ENCODE measurements at places on chromosomes 7 and 10.
A peak's percentile ranks its signal among the peaks of the same experiment; 100 is the strongest.

DNA sequence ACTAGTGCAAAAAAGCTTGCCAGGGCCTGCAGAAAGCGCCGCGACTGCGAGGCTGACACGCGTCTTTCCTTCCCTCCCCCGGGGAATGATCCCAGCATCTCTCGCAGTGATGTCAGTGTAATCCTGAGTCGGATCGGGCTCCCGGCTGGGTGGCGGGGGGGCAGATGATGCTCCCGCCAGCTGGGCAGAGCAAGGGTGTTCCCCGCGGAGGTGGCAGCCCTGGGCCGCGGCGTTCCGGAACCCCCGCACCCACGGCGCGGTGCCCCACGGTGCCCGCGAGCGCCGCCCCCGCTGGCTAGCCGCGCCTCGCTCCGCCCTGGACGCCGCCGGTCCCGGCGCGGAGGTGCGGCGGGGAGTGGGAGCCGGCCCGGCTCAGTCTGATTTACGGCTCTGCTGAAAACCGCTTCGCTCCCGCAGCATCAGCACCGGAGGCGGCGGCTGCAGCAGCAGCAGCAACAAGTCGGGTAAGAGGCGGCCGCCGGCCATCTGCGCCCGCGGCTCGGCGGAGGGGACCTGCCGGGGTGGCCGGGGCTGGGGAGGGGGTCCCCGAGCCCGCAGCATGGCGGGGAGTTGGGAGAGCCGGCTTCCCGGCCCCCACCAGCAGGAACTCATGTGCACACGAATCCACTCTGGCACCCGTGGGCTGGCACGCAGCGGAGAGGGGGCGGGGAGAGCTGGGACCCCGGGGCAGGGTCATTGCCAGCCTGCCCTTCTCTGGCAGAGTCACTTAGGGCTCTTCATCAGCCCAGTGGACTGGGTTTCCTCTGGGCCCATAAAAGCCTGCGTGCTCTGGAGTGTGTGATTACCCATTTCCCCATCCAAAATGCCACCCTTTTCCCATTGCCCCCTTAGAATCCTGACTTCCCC is at the start of gene ZNF365:
Gene ZNF365 (plus strand): TSS at position 375 of the 867 bp plus-strand sequence. CDS start 1,825 bp downstream, outside the sequence.
- DNase-seq = peak; percentile 69

- no peak for DNase-seq
These were observed 140.9 kb downstream of the GALNT17 start for GRCh38 chr7:71272509-71273490.

- DNase-seq = peak; percentile 60
These were observed 26.2 kb upstream of the PRPF18 start for GRCh38 chr10:13560597-13560996.

DNA sequence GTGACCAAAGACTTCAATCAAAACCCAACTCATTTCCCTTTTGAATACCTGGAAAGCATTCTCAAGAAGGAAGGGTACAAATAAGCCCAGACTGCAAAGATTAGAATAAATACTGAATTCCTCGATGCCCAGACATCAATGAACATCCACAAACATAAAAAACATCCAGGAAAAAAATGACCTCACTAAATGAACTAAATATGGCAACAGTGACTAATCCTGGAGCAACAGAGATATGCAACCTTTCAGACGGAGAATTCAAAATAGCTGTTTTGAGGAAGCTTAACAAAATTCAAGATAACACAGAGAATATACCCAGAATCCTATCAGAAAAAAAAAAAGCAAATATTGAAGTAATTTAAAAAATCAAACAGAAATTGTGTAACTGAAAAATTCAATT is 43.2 kb downstream of the PCLO start:
- DNase-seq = no peak

- DNase-seq = no peak
These were observed 747.3 kb downstream of the LRMDA start for GRCh38 chr10:76178532-76179292.

DNA sequence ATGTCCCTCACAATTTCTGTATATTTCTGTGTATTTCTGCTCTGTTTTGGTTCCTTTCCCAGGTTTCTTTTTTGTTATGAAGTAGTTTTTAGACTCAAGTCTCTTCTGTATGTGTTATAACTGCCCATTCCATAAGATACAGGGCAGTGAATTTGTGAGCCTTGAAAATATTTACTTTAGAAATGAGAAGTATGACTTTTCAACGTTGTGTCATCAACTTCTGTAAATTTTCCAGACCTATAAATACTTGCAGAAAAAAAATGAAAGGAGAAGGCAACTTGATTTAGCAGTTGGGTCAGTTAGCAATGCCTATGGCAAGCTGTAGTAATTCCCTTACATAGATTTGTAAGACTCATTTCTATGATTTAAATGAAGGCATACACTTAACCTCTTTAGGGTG is 11.5 kb downstream of the EGFR start:
- DNase-seq = peak; percentile 36
